Esophagus squamous epithelium (tissue), 5 donors: ENCODE measurements at places on chromosomes 5 and 9.

DNA sequence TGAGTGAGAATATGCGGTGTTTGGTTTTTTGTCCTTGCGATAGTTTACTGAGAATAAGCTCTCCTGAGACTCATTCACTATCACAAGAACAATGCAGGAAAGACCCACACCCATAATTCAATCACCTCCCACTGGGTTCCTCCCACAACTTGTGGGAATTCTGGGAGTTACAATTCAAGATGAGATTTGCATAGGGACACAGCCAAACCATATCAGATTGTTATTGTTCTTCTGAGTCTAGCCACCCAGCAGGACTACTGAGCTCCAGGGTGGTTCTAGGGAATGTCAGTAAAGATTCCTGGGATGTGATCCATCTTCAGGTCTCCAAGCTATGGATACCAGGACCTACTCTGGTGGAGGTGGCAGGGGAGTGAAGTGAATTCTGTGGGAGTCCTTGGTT lies 2075.1 kb upstream of the CDH9 start:
- DNase-seq, result no peak

- DNase-seq, result no peak
Observed at GRCh38 chr5:69489246-69489645, 3.3 kb upstream of the OCLN start.

DNA sequence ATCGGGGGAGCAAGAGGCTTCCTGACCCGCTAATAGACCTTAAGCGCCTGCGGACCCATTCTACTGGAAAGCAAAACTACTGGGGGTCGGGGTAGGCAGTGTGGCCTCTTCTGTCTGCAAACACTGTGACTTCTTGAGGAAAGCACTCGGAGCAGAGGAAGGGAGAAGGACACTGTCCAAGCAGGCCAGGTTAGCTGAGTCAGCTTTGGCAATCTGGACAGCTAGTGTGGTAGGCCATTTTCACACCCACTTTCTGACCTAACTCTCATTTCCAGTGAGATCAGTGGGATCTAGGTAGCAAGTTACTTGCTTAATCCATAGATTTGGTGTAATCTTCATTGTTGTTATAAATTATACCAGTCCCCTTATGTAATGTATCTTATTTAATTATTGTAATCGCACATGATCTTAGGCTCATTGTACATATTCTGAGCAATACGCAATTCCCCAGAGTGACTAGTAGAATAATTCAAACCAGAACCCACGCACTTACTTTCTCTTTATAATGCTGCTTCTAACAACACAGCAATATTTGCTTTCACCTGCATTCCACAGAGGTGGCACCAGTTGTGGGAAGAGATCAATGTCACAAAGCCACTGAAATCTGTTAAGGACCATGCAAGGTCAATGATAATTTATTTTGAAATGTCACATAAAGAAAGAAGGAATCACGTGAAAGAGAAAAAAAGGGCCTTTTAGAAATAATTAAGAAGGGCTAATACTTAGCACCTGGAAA lies 82.9 kb downstream of the NREP start:
- no peak for DNase-seq

GRCh38 chr5:164487939-164488338 lies 982.5 kb downstream of the MAT2B start:
- no peak for DNase-seq

DNA sequence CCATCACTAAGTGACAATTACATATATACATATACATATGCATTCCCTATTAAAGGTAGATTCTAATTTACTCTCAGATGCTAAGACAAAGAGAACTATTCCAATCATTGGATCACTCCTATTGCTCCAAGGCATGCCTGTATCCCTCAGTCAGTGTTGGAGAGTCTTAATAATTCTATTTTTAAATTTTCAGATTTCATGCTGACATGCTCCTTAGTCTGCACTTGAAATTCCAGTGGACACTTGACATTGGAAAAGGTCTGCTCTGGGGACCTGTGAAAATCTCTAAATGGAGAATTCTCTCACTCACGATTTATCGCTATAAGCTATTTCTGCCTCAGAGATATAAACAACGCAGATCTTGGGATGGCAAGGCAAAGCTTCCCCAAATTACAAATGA lies 3.9 kb upstream of the FUBP3 start:
- no peak for DNase-seq

DNA sequence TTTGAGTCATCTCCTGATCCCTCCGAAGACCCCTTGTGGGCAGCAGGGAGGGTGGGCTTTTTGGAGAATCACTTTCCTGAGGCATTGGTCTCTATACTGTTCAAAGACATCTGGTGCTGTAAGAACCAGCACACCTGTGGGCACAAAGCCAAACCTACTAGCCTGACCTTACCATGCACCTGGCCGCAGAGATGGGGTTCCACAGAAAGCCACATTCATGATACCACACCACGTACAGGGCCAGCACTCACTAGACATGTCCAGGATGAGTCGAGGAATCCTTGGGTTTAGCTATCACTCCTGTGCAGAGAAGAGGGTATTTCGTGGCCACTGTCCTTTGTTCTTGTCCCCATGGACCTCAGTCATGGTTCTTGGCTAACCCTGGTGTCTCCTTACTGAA lies 203.4 kb downstream of the CACNA1B start:
- no peak for DNase-seq

DNA sequence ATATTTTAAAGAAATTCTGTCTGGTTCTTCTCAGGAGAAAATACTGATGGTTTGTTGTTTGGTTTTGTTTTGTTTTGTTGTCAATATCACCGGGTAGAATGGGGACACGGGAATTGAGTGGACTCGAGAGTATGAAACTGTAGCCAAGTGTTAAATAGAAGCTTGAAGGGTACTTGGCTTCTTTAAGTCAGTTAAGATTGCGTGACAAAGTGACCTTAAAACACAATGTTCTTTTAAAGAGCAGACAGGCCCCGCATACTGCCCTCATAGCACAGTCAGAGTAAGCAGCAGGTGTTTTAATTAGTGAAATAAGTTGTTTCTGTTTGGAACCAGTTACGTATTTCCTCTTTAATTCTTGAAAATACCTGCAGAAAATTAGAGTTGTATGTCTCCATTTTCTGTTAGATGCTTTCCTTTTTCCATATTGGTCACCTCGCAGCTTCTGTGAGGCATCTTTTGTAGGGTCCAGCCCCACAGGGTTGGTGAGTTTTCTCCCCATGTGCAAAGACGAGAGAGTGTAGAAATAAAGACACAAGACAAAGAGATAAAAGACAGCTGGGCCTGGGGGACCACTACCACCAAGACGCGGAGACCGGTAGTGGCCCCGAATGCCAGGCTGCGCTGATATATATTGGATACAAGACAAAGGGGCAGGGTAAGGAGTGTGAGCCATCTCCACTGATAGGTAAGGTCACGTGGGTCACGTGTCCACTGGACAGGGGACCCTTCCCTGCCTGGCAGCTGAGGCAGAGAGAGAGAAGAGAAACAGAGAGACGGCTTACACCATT lies 9.6 kb downstream of the TRIP13 start:
- DNase-seq, result no peak

DNA sequence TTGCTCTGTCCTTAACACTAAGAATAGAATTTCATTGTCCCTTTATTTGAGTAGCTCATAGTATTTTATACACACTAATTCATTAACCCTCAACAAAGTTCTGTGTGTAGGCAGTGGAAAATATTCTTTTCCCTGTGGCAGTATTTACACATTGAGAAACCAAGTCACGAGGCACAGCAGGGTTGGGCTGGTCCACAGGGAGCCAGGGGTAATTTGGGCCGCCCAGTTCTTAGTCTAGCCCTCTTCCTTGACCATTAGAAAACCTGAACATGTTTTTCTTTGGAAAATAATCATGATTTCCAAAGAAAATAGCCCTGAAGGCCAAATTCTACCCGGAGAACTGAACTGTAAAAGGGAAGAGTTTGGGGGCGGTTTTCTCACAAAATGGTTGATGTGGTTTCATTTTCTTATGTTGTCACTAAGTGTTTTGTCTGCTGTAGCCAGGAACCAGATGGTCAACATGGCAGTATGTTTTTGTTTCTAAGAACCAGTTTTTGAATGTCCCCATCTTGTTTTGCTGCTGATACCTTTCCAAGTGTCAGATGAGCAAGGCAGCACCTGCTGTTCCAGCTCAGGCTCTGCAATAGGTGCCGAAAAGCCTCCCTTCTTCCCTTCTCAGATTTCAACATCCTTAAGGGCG lies 29.6 kb downstream of the ARHGEF28 start:
- no peak for DNase-seq

DNA sequence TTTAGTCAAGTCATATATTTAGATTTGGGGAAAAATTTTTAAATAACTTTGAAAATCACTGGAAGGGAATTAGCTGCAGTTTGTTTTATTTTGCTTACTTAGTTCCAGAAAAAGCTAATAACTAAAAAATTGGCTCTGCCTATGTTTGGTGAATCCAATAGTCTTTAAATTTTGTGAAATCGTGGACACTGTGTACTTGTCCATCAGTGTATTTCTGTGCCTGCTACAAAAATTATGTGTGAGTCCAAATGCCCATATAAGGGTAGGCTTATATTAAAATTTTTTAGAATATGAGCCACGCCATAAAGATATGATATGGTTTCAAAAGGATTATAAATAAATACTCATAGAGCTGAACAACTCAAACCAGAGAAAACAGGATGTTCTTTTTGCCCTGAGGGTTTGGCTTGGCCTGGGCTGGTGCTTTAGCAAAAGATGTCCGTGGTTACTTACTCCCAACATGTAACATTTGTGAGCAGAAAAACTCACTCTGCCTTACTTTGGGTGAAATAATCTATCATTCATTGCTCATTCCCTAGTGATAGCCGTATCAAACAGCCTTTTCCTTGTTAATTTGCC lies 133.2 kb upstream of the PRLR start:
- no peak for DNase-seq

GRCh38 chr9:36559036-36559695 lies 13.5 kb upstream of the MELK start:
- DNase-seq, result no peak

DNA sequence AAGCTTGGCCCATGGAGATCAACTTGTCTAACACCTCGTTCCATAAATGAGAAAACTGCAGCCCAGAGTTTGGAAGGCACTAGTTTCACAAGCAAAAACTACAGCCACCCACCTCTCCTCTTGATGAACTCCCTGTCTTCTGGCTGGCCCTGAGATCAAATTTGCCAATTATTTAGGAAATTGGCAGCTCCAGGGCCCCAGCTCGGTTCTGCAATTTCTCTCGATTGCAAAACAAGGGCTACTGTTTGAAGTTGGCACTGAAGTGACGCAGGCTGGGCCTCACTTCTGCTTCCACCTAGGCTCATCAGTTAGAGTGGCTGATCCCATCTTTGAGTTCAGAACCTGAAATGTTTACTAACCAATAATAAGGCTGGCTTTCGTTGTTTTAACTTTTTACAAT lies 3.7 kb upstream of the GPX3 start:
- no peak for DNase-seq

DNA sequence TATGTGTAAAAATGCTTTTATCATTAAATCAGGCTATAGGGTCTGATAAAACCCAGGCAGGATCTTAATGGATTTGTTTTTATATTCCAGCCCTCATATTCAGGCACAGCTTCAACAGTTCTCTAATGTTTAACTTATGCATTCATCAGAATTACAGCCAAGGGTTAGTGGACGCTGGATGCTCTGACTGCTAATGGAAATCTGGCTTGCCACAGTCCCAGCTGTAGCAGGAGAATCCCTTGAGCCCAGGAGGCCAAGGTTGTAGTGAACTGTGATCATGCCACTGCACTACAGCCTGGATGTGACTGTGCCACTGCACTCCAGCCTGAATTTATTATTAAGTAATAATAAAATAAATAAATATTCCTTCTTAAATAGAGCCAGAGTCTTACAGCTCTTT lies 98.0 kb downstream of the SLC25A46 start:
- no peak for DNase-seq

- DNase-seq, result no peak
Observed at GRCh38 chr5:53161876-53162275, 52.3 kb upstream of the MOCS2 start.

DNA sequence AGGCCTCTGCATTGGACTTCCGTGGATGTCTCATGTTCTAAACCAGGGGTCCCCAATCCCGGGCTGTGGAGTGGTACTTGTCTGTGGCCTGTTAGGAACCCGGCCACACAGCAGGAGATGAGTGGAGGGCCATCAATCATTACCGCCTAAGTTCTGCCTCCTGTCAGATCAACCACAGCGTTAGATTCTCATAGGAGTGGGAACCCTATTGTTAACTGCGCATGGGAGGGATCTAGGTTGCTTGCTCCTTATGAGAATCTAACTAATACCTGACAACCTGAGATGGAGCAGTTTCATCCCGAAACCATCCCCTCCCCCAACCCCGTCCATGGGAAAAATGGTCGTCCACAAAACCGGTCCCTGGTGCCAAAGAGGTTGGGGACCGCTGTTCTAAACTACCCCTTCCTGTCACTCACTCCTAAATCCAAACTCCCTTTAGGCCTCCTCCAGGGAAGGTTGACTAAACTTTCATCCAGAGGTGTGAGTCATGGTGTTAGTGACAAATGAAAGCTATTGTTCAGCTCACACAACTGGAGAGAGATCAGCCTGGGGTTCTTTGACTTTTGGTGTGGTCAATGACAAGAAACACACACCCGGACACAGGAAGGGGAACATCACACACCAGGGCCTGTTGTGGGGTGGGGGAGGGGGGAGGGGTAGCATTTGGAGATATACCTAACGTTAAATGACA lies 9.5 kb downstream of the KCNV2 start:
- DNase-seq, result no peak

DNA sequence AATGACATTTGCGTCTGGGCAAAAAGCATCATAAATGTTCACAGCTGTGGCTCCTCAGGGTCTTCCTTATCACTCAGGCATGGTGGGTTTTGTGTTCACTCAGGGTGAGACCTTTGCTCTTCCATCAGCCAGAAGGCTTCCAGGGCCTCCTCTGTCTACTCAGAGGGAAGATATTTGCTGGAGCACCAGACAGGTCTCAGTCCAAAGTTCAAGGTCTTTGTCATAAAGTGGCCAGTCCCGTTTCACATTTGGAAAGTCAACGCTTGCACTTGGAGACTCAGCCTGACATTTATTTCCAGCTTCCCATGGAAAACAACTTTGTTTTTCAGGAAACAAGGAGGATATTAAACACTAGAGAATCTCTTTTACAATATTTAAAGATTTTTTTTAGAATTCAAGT lies 12.2 kb upstream of the CARTPT start:
- DNase-seq, result no peak

GRCh38 chr9:89426384-89426961 lies 71.4 kb downstream of the SEMA4D start:
- DNase-seq, result no peak

DNA sequence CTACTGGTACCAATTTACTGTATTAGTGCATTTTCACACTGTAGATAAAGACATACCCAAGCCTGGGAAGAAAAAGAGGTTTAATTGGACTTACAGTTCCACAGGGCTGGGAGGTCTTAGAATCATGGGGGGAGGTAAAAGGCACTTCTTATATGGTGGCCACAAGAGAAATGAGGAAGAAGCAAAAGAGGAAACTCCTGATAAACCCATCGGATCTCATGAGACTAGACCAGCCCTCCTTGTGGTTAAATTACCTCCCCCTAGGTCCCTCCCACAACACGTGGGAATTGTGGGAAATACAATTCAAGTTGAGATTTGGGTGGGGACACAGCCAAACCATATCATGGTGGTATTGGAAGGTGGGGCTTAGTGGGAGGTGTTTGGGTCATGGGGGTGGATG lies 56.5 kb upstream of the SPDL1 start:
- DNase-seq, result no peak

GRCh38 chr5:68196876-68197275 lies 18.7 kb upstream of the PIK3R1 start:
- DNase-seq, result peak; percentile 12

- no peak for DNase-seq
Observed at GRCh38 chr9:130158001-130158400, 14.2 kb upstream of the NCS1 start.

GRCh38 chr5:34676416-34676815 lies 20.3 kb downstream of the RAI14 start:
- DNase-seq, result no peak
